ENCODE measurements at places on chromosomes 1 and 21.
A peak's percentile ranks its signal among the peaks of the same experiment; 100 is the strongest.

- DNase-seq: no peak
Observed at GRCh38 chr1:44146536-44147361, 5.3 kb upstream of the KLF18 start.

- DNase-seq: no peak
Observed at GRCh38 chr1:151737479-151737878, 16.2 kb downstream of the RIIAD1 start.

DNA sequence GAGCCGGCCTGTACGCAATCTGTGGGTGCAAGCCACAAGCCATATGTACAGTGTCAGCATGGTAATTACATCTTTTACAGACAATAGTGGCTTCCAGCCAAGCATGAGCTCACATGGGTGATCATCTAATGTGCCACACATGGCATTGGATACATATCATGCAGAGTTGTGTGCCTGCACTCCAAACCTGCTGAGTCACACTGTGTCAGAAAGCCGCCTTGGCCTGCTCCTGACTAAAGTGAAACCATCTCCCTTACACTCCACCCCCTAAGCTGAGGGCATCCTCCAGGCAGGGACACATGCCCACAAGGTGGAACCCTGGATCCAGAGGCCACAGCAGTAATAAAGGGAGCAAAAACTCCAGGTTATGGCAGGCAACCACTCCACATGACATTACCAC lies 72.5 kb downstream of the KCNT2 start:
- DNase-seq: no peak

GRCh38 chr1:59367301-59368007 lies 70.6 kb downstream of the FGGY start:
- no peak for DNase-seq

GRCh38 chr1:243244432-243244841 lies 10.6 kb downstream of the CEP170 start:
- DNase-seq: no peak

GRCh38 chr1:208431721-208432120 lies 187.5 kb upstream of the PLXNA2 start:
- DNase-seq: no peak

GRCh38 chr1:206634365-206635079 lies 814 bp upstream of the DYRK3 start:
- DNase-seq: peak; percentile 66

DNA sequence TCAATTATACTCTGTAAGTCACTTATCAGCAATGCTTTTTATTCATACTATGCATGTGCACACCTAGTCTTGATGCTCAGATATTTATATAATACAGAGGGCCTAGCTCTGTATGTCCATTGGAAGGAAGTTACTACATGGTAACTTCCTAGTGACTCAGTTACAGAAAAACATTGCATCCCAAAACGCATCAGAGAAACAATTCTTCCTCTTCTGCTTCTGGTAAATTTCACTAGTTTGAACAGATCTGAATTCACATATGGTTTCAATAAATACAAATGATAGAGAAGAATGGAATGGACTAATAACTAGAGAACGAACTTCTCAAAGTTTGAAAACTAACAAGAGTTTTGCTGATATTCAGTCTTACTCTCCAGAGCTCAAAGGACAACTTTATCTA lies 811.3 kb upstream of the ADGRL2 start:
- no peak for DNase-seq

- no peak for DNase-seq
Observed at GRCh38 chr1:70146488-70146887, 58.9 kb downstream of the LRRC40 start.
